ENCODE measurements at places on chromosomes 4 and X.

DNA sequence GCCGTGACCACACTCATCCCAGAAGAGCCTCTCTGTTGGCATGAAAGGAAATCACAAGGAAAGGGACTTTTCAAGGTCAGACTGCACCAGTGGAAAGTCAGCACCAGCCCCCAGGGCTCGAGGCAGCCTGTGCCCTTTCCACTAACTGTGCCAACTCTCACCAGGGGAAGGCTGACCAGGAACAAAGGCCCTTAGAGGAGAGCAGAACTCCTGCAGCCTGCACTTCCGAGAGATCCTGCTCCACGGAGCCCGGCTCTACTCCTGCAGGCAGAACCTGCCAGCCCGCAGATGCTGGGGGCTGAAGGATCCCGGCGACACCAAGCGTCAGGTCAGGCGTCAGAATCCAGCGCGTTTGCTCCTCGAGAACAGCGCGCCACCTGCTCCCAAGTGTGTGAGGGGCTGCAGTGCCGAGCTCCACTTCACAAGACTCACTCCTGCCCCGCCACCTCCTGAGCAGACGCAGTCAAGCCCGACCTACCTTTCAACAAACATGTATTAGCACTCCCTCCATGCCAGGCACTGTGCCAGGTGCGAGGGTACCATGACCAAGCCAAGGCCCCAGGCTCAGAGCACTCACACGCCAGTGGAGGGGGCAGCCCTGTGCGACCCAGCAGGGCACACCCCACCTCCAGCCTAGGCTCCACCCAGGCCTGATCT lies 13.6 kb upstream of the HELT start:
- no peak for DNase-seq

DNA sequence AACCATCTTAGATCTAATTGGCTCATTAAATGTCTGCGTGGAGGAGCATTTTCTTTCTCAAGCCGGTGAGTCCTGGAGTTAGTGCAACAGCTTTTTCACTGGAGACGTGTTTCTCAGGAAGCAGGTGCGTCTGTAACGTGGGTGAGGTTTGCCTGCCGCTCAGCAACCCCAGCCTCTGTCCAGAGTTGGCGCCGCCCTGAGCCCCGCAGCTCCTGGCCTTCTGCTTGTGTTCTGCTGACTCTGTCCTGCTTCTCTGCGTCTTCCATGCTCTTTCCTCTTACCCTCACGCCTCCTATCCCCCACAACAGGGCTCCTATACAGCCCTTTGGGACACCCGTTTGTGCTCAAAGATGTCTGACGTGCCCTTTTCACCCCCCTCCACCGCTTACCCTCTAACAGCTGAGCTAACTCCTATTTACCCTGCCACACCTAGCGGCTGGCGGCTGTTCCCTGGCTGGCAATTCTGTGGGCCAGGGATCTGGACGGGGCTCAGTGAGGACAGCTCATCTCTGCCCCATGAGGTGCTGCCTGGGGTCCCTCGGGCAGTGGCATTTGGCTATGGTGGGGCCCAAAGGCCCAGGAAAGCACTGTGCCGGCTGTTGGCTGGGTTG lies 18.8 kb downstream of the DOK7 start:
- no peak for DNase-seq

DNA sequence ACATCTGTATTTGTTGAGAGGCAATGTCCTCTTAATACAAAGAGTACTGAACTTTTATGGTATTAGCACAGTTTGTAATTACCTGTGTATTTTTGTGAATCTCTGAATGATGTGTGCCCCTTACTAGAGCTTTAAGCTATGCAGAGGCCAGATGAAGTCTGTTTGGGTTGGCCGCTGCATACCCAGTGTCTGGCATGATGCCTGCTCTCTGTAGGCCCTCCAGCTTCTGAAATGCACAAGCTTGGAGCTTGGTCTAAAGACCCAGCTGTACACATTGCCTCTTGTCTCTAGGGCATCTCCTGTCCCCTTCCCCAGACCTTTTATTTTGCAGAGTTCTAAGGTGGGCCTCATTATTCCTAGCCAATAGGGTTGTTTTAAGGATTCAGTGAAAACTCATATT lies 68.6 kb downstream of the CDS1 start:
- no peak for DNase-seq

DNA sequence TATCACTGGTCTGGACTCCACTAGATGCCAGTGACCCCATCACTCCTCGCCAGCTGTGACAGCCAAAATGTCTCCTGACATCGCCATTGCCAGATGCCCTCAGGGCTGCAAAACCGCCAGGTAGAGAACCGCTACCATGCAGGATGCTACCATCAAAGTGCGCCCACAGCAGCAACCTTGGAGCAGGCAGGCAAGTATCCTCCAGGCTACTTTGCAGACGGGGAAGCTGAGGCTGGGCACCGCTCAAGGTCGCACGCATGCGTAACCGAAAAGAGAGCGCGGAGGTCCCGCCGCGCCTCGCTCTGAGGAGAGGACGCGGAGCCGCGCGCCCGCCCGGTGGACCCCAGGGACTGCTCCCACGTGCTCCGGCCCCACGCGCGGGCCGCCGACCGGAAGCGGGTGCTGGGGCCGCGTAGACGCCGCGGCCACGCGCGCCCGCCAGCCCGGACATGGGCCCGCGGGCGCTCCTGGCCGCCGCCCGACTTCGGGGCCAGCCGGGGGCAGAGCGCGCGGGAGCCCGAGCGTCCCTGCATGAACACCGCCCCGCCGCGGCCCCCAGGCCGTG lies at the start of gene STS:
Gene STS (plus strand): TSS at position 300 of the 565 bp plus-strand sequence. CDS start 105,488 bp downstream, outside the sequence.
- no peak for DNase-seq

GRCh38 chr4:140937866-140938265 lies 181.7 kb upstream of the TBC1D9 start:
- no peak for DNase-seq

- peak; percentile 1 for DNase-seq
Observed at GRCh38 chr4:22389240-22389870, 126.5 kb downstream of the ADGRA3 start.
